NCI-H510A (cell line): ENCODE measurements at places on chromosomes 7 and 10.

DNA sequence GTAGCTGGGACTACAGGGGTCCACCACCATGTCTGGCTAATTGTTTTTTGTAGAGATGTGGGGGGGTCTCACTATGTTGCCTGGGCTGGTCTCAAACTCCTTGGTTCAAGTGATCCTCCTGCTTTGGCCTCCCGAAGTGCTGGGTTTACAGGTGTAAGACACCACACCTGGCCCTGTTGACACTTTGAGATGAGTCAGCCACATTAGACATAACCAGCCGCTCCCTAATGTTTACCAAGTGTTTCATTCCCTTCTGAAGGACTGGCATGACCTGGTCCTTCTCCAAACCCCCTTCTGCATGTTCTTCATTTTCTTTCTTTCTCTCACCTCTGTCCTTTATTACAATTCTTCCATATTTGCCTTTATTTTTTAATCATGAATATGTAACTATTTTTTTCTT, 67.8 kb downstream of the TAF3 start:
- DNase-seq = no peak

- DNase-seq = no peak
Measured at GRCh38 chr7:113331155-113331898, 213.0 kb upstream of the SMIM30 start.

- DNase-seq = no peak
Measured at GRCh38 chr10:79351332-79351731, 4.1 kb downstream of the PPIF start.

GRCh38 chr10:114337510-114338462, 66.5 kb downstream of the AFAP1L2 start:
- no peak for DNase-seq

DNA sequence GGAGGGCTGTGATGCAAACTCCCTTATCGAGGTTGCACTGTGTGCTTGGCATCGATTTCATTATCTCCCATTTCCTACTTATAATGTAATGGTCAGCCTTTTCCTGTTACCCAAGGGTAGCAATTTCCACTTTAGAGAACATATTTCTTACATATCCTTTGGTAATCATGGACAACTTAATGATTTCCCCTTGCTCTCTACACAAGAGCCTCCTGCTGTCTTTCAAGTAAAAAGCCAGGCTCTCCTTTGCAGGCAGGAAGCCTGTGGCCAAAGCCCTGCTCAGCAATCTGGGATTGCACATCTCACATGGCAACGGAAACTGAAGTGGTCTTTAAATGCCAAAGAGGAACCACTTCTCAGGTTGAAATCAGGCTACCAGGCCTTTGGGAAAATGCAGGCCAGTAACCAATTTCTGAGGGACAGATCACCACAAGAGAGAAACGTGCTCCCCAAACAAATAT, 86.7 kb upstream of the IKZF1 start:
- no peak for DNase-seq

DNA sequence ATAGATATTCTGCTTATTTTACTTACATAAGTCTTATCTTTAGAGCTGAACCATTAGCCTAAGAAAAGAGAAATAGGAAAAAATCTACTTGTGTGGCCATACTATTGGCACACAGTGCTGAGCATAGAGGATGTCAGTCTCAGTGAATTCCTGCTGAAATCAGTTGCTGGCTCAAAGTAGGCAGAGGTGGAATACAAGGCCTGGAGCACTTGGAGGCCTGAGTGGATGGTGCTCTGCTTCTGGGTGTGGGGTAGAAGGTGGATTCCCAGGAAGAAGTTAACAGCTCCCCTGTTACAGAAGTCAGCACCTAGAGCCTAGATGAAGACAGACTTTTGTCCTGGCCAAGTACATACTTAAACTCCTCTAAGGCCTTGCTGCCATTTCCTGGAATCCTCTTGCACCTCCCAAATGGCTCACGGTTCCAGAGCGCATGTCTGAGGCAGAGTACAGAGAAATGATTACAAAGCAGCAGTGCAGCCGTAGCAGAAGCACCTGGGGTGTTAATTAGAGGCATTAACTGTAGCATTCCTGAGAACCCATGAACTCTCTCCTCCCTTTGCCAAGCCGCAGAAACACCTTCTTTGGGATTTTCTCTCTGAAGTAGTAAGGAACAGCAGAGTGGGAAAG, 18.0 kb upstream of the XPNPEP1 start:
- DNase-seq = no peak

DNA sequence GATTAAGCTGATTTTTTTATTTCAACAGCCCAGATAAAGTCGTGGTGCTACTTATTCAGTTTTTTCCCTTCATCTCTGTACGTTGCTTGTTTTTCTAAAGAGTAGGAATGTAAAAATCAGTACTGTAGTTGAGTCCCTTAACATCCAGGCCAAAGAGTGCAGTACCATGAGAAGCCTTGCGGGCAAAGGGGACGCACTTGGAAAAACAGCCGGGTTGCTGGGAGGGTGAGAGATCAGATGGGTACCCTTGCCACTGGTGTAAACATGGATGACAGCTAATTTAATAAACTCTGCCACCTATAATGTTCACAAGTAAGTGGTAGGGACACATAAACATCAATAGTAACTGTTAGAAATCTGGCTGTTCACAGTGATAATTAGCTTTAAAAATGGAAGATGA, 175.9 kb downstream of the POU6F2 start:
- no peak for DNase-seq

DNA sequence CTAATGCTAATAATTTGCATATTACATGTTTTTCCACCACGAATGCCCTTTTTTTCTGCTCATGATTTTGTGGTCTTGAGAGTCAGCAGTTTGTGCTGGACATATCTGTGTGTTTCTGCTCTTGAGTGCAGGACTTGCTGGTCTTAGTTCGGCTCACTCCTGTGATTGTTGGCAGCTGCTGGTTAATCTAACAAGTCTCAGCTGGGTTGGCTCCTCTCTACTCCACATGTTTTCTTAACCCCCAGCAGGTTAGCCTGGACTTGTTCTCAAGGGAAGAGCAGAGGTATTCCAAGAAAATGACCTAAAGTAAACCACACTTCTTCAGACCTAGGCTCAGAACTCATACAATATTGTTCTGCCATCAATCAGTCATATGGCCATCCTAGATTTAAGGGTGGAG, 1238.9 kb downstream of the XPNPEP1 start:
- DNase-seq = no peak

DNA sequence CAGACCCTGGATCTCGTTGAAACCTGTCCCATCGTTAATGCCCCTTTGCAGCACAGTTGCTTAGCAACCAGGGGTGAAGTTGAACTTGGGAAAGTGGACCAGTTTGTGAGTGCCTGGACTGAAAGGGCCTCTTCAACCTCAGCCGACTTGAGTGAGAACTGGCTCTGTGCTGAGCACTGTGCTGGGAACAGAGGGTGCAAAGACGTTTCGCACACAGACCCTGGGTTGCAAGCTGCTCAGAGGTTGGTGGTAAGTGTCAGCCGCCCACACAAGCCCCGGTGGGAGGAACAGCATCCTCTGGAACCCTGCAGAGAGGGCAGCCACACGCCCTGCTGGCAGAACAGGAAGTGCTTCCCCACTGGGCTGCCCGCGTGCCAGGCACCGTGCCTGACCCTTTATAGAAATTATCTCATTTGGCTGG, 89.2 kb downstream of the CARD11 start:
- no peak for DNase-seq

- DNase-seq = no peak
Measured at GRCh38 chr10:77949167-77949566, 22.6 kb upstream of the DLG5 start.

DNA sequence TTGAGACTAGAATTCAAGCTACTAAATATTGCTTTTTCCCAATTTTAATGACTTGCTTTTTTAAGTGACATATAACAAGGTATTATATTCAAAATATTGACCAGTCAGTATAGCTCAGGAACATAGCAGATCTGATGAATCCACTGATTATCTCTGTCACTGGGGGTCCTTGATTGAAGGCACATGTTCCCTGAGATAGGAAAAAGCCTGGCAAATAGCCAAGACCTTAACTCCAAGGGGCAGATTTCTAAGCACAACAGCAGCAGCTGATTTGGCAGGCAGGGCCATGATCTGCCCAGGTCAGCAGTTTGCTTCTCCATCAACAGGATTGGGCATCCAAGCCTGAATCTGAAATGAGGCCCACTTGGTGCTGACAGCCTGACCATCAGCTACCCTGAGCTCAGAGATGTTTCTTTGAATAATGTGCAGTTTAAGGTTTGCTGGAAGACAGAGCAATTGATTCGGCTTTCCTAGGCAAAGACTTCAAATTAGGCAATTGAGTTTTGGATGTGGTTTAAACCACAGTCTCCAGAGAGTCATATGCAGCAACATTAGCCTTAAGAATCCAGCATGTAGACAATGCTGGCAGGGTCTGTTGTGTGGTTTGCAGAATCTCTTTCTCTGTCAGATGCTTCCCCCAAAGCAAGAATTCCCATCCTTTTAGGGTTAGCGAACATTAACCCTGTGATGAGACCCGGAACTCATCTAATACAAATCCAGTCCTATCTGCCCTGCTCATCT, 352.6 kb downstream of the ADRA2A start:
- no peak for DNase-seq

DNA sequence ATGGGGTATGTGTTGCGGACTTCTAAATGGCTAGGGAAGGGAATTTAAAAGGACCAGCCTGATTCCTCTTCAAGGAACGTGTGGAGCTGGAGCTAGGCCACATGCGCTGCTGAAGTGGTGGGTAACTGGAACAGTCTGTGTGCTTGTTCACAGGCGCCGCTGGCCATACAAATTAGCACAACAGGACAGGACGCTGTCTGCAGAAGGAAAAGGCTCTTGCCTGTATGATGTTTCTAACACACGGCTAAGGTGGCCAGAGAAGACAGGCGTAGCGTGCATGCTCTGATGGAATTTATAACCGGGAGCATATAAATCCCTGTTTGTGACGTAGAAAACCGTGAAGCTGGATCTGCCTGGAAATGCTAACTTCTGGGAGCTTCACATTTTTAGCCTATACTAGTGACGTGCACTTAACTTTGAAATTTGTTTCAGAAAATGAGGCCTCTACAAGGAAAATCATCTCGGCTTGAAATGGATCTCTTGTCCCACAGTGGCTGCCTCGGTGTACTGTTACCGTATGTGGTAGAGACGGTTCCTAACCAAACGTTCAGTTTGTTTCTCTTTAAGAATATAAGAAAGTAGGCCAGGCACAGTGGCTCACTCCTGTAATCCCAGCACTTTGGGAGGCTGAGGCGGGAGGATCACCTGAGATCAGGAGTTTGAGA, 569.4 kb downstream of the PTPRN2 start:
- DNase-seq = no peak

DNA sequence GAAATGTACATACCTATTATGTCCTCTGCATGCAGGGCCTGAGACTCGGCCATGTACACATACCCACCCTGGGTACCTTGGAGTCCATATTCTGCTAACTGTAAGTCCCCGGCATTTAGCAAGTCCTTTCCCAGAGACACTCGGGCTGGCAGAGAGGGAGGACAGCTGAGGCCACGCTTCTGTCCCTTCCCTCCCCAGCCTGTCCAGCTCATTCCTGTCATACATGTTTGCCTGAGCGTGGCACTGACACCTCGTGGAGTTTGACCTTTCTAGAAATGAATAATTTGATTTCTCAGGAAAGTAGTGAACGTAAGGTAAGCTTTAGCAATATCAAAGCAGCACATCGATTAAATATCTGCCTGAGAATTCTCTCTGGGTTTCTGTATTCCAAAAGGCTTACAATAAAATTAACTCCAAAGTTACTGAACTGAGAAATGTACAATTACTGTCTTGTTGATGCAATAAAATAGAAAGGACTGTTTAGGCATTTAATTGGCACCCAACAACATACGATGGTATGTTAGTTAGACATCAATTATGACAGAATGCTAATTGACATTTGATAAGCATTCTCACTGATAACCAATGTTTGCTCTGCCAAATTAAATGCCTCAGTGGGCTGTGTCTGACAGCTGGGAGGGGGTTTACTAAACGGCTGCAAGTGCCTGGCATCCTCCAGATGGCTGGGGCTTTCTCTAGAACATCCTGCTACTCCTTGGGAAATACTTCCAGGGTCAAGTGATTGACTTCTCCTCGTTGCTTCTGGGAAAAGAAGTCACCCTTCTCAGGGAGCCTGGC, 221.2 kb downstream of the CCSER2 start:
- DNase-seq = no peak

- no peak for DNase-seq
Measured at GRCh38 chr10:26243351-26243720, 26.8 kb downstream of the GAD2 start.

GRCh38 chr10:93751832-93752231, 5.9 kb upstream of the LGI1 start:
- DNase-seq = no peak

DNA sequence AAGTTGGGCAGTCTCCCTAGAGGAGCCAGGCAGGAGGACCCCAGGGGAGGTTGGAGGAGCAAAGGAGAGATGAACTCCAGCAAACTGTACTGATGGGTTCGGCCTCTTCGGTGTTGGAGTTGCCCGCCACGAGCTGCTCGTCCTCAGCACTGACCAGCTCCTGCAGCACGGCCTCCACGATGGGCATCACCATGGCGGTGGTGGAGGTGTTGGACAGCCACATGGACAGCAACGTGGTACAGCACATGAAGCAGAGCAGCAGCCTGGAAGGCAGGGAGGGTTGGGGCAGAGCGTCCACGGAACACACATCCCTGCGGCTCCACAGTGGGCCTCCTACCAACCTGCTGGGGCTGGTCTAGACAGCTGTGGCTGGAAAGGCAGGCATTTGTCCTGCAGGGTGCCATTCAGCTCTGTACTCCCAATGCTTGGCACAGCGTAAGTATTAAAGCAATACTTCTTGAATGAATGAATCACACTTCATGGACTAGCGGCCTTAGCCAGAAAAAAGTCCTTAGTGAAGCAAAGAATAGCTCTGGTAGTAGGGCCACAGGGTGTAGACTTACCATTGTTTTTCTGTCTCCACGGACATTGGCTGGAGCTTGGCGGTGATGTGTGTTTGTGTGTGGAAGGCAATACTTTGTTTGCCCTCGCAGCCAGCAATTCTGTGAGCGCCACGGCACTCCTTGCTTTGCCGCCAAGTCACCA, 21.8 kb downstream of the SLC13A4 start:
- no peak for DNase-seq

- DNase-seq = no peak
Measured at GRCh38 chr10:69446650-69447151, 4.6 kb upstream of the TSPAN15 start.

DNA sequence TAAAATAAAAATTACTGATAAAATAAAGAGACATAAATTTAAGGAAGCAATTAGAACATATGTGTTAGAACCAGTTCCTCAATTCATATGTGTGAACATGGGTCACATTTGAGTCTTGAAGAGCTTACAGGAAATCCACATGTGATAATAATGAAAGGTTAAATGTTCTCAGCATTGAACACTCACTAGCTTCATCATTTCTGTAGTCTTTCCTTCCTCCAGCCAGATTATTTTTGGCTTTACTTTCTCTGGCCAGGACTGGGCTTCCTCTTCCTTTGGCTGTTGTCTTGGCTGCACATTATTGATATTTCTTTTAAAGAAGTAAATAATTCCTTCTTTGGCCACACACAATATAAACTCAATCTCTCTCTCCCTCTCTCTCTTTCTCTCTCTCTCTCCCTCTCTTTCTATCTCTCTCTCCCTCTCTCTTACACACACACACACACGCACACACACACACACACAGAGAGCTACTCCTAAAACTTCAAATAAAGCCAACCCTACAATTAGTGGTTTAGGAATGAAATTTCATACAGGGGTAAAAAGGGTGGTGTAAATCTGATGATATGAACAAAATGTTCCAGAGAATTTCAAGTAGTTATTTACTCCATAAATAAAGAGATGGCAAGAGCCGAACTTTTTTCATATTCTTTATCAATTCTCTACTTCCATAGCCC, 171.2 kb downstream of the REEP3 start:
- no peak for DNase-seq

GRCh38 chr7:30984359-30985107, 20.8 kb downstream of the GHRHR start:
- no peak for DNase-seq
